LHCN-M2 (cell line): ENCODE measurements at places on chromosomes 7 and 10. TPM values are rescaled to one million over a fixed set of nuclear protein-coding genes. Genes with fewer than 3 reads are reported as not detected.
A peak's percentile ranks its signal among the peaks of the same experiment; 100 is the strongest.

ITGA8 gene
- not detected in 2 replicates for total RNA-seq

NXPH1 gene
- 1.0 and 2.8 TPM in 2 replicates for total RNA-seq

FXYD4 gene
- total RNA-seq: not detected in 2 replicates

AMPH gene
- total RNA-seq: 0.06 and 0.19 TPM in 2 replicates

TFPI2 gene
- total RNA-seq: 208 and 253 TPM in 2 replicates

NANOS1 gene
- total RNA-seq: 0.45 and 0.98 TPM in 2 replicates

COG5 gene
- 31.1 and 41.0 TPM in 2 replicates for total RNA-seq

DNA sequence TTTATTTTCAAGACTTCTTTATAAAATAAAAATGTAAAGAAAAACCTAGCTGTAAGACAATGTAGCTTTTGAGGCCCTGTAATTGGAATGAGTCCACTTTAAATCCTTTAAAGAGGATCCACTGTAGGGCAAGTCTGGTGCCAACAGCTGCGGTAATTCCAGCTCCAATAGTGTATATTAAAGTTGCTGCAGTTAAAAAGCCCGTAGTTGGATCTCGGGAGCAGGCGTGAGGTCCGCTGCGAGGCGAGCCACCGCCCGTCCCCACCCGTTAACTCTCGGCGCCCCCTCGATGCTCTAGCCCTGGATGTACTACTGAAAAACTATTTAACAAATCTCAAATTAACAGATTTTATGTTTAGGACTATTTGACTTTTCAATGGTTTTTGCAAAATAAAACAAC, 414.7 kb upstream of the SEMA3C start:
- peak; percentile 12 for DNase-seq

DNA sequence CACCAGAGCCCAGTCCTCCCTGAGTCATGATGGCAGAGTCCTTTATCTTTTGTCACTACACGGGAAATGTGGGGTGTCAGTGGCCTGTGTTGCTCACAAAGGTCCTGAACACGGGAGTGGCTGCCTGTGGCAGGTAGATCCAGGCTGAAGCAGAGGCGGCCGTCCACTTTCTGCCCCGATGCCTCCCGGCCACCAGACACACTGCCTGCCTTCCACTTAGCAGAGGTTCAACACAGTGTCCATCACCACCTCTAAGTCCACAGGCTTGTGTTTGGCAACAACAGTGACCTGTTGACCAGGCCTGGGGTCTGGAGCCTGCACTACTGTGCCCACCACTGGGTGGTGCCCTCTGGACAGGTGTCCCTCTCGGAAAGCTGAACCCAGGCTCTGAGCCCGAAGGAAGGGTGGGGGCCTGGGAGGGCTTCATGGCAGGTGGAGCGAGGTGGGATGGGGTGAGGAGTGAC, 49.9 kb upstream of the CAMK2B start:
- no peak for DNase-seq

DNA sequence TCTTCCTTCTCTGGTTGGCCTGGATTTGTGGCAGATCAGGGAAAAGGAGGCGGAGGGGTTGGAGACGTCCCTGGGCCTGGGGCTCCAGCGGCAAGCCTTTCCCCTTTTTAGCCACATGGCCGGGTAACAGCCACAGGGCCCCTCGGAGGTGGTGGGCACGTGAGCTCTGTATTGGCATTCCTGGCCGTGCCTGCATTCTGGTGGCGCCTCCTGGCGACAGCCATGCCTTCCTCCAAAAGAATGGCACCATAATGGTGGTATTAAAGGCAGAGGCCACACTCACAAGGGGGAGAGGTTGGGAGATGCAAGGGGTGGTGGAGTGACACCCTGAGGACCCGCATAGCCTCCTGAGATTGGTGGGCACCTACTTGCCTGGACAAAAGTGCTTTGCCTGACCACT, 3.0 kb upstream of the AQP1 start:
- no peak for DNase-seq

GRCh38 chr10:43293677-43294057, 26.8 kb upstream of the RASGEF1A start:
- no peak for DNase-seq

DNA sequence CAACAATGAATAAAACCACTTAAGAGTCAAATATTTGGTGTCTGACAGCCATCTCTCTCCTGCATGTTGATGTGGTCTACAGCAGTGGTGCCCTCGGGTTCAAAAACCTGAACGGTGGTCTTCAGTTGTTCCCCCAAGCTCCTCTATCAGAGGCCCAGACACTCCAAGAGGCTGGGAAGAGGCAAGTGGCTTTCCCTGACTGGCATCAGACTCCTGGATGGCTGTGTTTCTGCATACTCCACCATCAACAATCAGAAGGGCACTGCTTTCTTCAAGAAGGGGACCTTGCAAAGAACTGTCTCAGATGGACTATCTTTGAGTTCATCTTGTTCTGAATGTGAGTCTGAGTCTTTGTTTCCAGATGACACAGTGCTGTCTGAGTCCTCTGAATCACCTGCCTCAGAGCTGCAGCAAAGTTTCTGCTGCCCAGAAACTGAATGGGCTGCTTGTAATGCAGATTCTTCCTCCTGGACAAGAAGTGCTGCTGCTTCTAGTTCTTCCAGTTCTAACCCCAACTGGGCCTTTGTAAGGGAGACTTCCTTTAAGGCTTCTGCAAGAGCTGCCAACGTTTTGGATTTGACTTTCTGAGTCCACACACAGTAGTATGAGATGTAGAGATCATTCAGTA, 5.9 kb upstream of the SGMS1 start:
- no peak for DNase-seq

DNA sequence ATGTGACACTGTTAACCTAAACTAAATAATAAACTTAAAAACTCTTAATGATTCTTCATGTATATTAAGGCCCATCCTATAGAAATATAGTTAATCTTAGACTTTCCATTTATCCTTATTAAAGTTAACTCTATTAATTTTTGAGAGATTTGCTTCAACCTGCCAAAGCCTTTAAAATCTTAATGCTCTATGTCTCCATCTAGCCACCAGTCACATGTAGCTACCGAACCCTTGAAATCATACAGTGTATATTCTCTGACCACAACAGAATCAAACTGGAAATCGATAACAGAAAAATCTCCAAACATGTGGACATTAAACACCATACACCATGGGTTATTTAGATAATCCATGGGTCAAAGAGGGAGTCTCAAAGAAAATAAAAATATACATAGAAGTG, 51.9 kb downstream of the ASZ1 start:
- peak; percentile 3 for DNase-seq

- peak; percentile 74 for DNase-seq
Measured at GRCh38 chr7:46759711-46760480, 822.0 kb downstream of the TNS3 start.

DNA sequence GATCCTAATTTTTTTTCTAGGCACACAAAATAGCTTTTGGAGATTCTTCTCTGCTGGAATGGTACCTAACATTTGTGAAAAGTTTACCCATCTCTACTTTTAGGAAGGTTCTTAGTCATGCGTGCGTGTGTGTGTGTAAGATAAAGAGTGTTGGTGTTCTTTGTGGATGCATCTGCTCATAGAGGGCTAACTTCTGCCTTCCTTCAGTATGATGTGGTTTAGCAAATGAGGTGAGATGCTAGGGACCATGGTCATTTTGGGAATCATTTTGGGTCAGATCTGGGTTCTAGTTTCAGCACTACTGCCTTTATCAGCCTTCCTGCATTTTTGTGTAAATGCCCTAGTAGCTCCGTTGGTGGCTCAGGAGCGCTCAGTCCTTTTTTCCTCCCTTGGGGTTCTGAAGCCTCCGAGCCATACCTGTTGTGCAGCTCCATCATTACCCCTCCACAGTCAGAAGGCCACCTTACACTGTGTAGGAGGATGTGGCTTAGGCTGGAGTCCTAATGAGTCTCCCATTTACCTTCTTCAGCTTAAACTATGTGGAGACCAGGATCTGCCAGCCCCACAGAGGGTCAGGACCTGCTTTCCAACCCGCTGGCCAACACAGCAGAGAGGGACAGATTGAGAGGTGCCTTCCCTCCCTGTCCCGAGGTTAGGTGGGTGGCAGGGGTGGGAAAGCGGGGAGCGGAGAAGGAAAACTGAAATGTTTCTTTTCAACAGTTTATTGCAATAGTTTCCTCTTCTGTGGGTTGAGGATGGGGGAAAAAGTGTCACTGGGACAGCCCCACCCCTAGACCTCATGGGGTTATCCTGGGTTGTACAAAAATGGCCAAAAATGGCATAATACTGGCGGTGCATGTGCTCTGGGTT, 31.2 kb downstream of the TSPAN14 start:
- no peak for DNase-seq

GRCh38 chr10:74012480-74012879, 14.6 kb downstream of the VCL start:
- no peak for DNase-seq

DNA sequence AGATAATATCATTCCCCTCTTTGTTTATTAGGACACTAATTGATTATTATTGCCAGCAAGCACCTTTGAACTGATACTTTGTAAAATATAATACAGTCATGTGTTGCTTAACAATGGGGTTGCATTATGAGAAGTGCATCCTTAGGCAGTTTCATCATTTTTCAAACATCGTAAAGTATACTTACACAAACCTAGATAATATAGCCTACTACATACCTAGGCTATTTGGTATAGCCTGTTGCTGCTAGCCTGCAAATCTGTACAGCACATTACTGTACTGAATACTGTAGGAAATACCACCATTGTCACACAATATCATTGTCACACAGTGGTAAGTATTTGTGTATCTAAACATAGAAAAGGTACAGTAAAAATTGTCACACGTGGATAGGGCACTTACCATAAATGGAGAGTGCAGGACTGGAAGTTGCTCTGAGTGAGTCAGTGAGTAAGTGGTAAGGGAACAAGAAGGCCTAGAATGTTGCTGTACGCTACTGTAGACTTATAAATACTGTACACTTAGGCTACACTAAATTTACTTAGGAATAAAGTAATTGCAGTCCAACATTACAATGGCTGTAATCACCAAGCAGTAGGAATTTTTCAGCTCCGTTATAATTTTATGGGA, 70.7 kb downstream of the LCOR start:
- no peak for DNase-seq

DNA sequence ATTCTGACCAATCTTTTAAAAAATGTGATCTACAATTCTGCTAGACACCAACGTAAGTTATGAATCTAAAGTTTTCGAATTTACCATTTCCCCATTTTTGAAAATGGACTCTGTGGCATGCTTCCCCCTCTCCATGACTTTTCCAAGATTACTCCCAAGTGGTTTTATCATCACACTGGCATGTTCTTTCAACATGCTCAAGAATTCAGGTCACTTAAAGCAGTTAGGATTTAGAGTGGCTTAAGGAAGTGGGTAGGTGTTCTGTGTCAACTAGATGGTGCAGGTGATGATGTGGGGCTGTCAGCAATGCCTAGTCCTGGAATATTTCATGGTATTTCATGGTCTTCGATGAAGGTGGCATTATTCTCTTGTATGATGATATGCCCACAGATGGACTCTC, 164.0 kb upstream of the ASAH2 start:
- DNase-seq: no peak

GRCh38 chr7:33722383-33723101, 182.8 kb upstream of the BMPER start:
- peak; percentile 99 for DNase-seq

- DNase-seq: no peak
Measured at GRCh38 chr10:125060482-125060825, 99.9 kb downstream of the CTBP2 start.

DNA sequence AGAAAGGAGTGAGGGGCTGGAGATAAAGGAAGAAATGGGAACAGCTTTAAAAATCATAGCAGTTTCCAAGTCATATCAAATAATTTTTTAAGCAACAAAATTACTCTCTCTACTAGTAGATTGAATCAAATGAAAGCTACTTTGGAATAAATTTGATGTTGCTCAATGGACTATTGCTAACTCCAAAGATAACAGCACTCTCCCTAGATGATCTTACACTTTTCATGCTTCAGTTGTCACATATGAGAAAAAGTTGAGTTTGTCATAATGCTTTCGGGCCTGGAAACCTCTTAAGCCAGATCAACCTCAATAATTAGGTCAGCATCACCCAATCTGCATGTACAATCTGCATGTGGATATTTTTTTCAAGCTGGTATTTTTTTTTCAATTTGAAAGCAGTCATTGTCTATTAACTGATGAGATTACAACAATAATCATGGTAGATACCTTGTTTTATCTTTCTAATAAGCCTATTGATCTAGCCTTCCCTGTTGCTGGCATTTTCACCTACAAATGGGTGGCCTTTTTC, 31.3 kb downstream of the LIPJ start:
- DNase-seq: no peak

DNA sequence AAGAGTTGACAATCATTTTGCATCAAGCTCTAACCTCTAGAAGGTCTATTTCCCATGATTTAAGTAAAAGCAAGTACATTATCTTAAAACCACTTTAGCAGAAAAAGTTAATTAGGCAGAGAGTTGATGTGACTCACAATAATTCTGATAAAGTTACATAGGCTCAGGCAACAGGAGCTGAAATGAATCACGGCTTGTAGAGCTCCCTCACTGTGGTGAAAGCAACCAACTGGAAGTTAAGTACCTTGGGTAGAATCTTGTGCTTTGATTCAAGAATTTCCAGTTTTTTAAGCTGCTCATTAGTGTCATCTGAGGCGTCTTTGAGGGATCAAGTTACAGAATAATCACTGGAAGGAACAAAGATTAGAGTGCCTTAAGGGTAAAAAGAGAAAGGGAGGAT, 68.9 kb upstream of the NFE2L3 start:
- no peak for DNase-seq

- no peak for DNase-seq
Measured at GRCh38 chr10:102595897-102596296, 48.4 kb upstream of the TRIM8 start.

DNA sequence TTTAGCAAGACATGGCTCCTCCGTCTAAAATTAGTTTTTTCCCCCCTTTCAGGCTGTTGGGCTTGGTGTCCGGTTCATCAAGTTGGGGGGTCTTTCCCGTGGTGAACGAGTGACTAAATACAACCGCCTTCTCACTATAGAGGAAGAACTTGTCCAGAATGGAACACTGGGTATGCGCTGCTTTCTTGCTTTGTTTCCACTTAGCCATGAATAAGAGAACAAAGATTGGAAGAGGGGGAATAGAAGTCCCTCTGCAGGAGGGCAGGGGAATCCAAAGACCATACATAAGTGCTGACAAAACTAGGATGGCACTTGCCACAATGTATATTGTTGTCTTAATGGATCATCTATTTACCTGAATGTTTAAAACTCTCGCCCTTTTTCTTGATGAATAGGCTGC, 30.5 kb downstream of the ENO4 start:
- DNase-seq: no peak

GRCh38 chr7:143287339-143287934, 714 bp upstream of the CASP2 start:
- DNase-seq: no peak

- no peak for DNase-seq
Measured at GRCh38 chr10:7410301-7410861, 453 bp downstream of the SFMBT2 start.

DNA sequence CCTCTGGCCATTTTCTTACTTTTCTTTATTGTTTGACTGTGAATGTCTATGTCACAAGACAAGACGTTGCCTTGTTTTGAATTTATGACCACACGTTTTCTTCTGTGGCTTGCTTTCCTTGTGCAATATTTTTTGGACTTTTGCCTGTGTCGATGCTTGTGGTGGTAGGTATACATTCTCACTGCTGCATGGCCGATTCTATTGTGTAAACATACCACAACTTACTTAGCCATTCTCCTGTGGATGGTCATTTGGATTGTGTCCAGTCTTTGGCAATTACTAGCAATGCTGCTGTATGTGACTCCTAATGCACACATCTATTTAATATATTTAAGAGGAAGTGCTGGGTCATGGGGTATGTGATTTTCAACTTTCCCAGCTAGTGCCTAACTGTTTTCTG, 18.0 kb upstream of the DLG5 start:
- no peak for DNase-seq
